Kidney (tissue), 22 donors: ENCODE measurements at places on chromosomes 16 and 17. TPM values are rescaled to one million over a fixed set of nuclear protein-coding genes. Genes with fewer than 3 reads are reported as not detected.

IRX6 gene
- total RNA-seq = 1.2 TPM

SULT1A4 gene
- total RNA-seq = 18.8 TPM

FBXO39 gene
- total RNA-seq = not detected

SLC5A10 gene
- total RNA-seq = 9.7 TPM

MAPT gene
- total RNA-seq = 2.9 TPM

CA4 gene
- total RNA-seq = 25.3 TPM

EPN3 gene
- 5.0 TPM for total RNA-seq

P2RX1 gene
- total RNA-seq = 11.2 TPM

BCL6B gene
- 33.3 TPM for total RNA-seq

CWC25 gene
- total RNA-seq = 25.7 TPM

ENPP7 gene
- total RNA-seq = 0.94 TPM

OR1F1 gene
- not detected for total RNA-seq

SBK1 gene
- total RNA-seq = 2.5 TPM

GNG13 gene
- total RNA-seq = not detected

IKZF3 gene
- total RNA-seq = 10.2 TPM

ASGR2 gene
- 1.2 TPM for total RNA-seq

TNFRSF13B gene
- 1.4 TPM for total RNA-seq

TMEM238L gene
- total RNA-seq = 0.47 TPM

ARL5C gene
- total RNA-seq = not detected

IRX5 gene
- 22.3 TPM for total RNA-seq

TMEM88 gene
- total RNA-seq = 17.6 TPM

PPP1R9B gene
- total RNA-seq = 64.4 TPM

SOX15 gene
- 0.88 TPM for total RNA-seq

TSPAN10 gene
- 2.1 TPM for total RNA-seq

AIPL1 gene
- total RNA-seq = not detected

ZSWIM7 gene
- total RNA-seq = 21.0 TPM

ZMYND15 gene
- total RNA-seq = 5.1 TPM

SP6 gene
- 2.0 TPM for total RNA-seq

TBX2 gene
- total RNA-seq = 66.4 TPM

LPO gene
- not detected for total RNA-seq

KRT34 gene
- total RNA-seq = not detected

DBNDD1 gene
- total RNA-seq = 16.3 TPM

CDH3 gene
- 61.3 TPM for total RNA-seq

RPL19 gene
- total RNA-seq = 1,460 TPM

PMFBP1 gene
- 0.69 TPM for total RNA-seq

MILR1 gene
- total RNA-seq = 17.8 TPM

DOC2B gene
- total RNA-seq = 21.6 TPM

KIF1C gene
- total RNA-seq = 168 TPM

G6PC1 gene
- total RNA-seq = 0.16 TPM

GLOD4 gene
- total RNA-seq = 70.6 TPM

TCAP gene
- 1.5 TPM for total RNA-seq

ZSCAN32 gene
- 16.3 TPM for total RNA-seq

SDR42E1 gene
- 15.0 TPM for total RNA-seq

IL21R gene
- 3.0 TPM for total RNA-seq

TSPOAP1 gene
- total RNA-seq = 30.6 TPM

C16orf96 gene
- 0.16 TPM for total RNA-seq

KRT32 gene
- not detected for total RNA-seq

PRR35 gene
- 1.8 TPM for total RNA-seq

ELMO3 gene
- 24.2 TPM for total RNA-seq

TEX14 gene
- 0.22 TPM for total RNA-seq

ACSM5 gene
- total RNA-seq = 8.6 TPM

RSL1D1 gene
- 101 TPM for total RNA-seq
